ENCODE measurements at places on chromosomes 7 and 10.

- no peak for DNase-seq
These were observed 19.2 kb downstream of the ITPRIP start for GRCh38 chr10:104318810-104319741.

GRCh38 chr7:133020496-133020895 is 61.4 kb downstream of the CHCHD3 start:
- no peak for DNase-seq

- no peak for DNase-seq
These were observed 19.4 kb downstream of the MMP21 start for GRCh38 chr10:125756196-125756595.

DNA sequence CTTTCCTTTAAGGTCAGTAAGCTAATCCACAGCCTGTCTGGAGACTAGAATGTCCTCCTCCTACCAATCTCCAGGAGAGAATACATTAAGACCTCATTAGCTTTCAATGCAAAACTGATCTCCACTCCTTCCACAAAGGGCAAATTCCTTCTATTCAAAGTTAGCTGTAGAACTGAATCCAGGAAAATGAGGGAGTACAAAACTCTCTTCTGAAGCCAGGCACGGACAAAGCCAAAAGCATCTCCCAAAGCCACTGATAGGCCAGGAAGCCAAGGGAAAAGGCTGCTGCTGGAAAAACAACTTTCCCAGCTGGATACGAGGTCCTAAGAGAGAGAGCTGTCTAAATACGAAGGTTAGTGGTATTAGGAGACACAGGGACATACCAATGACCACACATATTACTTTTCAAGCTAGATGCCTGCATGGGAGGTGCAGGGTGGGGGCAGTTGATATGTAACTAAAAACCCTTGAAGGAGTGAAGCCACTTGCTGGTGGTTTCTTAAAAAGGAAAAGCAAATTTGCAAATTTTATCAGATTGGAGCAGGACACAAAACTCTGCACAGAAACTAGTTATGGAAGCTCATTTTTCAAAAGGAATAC is 43.6 kb downstream of the MKX start:
- no peak for DNase-seq

DNA sequence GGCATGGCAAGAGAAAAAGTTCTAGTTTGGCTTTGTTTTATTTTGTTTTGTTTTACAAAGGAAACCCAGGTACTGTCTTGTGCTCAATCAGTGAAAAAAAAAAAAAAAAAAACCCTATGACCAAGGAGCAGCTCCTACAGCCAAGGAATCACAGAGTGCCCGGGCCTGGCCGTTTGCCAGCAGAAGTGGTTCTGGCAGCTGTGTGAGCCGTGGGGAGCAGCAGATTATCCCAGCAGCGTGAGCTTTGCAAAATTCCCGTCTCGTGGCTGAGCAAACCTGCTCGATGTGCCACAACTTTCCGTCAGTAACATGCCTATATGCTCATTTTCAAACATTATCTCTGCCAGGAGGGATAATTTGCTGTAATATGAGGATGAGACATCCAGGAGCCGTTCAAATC is 293.7 kb downstream of the POU6F2 start:
- no peak for DNase-seq

GRCh38 chr7:152354061-152354460 is 81.7 kb downstream of the KMT2C start:
- no peak for DNase-seq

DNA sequence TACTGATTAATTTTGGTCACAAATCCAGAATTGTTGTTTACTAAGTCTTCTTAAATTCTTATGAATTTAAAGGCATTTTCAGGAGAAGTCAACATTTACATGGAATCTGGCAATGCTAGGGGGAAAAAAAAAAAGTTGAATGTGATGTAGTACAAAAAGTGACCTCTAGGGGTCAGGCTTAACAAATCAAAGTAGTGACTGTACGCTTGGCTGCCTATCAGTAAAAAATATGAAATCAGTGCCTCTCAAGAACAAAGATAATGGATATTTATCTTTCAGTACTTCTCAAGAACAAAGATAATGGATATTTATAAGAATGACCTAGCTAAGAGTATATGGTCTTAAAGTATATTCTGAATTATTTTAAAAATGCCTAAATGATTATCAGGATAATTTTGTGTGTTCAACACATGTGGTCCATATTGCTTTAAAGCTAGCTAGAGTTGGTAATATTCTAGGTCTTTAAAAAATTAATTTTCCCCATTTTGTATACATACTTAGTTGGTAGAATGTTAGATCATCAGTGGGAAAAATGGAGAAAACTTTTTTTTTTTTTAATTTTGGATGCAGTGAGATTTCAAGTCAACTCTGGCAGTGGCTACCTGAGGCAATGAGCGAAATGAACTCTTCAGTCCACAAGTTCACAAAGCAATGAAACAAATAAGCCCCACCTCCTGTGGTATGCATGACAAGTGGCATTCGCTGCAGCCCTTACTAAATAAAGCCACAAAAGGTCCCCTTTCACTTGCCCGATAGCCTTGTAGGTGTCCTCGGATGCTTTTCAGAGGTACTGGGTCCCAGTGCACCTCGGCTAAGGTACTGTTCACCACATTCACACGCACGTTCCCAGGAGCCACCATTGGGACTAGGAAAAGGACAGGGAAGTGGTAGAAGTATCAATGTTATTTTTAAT is 51.2 kb upstream of the LAMB4 start:
- no peak for DNase-seq

DNA sequence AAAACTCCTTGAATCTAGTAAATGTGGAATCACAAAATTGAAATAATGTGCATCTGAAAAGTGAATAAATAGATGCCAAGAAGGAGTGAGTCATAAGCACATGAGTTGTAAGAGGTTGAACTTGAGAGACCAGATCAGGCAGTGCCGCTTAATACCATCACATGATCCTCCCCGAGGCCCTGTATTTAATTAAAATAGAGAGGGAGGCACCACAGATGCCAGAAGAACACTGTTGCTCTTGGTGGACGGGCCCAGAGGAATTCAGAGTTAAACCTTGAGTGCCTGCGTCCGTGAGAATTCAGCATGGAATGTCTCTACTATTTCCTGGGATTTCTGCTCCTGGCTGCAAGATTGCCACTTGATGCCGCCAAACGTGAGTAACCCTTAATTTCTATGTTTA is at the start of gene GPNMB:
GPNMB (plus strand) TSS at position 221 of the 400 bp plus-strand sequence; CDS start at position 304, 83 bp downstream.
- DNase-seq = no peak

DNA sequence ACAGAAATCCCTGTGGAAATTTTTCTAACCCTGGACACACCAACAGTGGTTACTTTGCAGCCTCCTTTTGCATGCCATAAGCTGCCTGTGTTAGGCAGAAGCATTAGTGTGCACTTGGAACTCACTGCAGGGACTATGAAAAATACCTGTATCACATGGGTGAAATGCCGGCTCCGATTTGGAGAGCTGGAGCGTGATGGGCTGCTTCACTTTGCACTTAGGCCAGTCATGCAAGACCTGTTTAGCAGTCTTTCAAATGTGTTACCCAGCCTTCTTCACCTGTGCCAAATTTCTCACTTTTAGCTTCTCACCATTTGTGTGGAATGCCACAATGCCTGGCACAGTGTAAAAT is 11.3 kb downstream of the NCOA4 start:
- DNase-seq = no peak

GRCh38 chr7:156503196-156503595 is 137.4 kb upstream of the RNF32 start:
- DNase-seq = no peak

- DNase-seq = no peak
These were observed 1212.8 kb downstream of the REEP3 start for GRCh38 chr10:64733980-64734379.

GRCh38 chr7:16344927-16345326 is 76.4 kb downstream of the CRPPA start:
- DNase-seq = no peak

- no peak for DNase-seq
These were observed 39.6 kb upstream of the HSPB1 start for GRCh38 chr7:76262683-76263402.

DNA sequence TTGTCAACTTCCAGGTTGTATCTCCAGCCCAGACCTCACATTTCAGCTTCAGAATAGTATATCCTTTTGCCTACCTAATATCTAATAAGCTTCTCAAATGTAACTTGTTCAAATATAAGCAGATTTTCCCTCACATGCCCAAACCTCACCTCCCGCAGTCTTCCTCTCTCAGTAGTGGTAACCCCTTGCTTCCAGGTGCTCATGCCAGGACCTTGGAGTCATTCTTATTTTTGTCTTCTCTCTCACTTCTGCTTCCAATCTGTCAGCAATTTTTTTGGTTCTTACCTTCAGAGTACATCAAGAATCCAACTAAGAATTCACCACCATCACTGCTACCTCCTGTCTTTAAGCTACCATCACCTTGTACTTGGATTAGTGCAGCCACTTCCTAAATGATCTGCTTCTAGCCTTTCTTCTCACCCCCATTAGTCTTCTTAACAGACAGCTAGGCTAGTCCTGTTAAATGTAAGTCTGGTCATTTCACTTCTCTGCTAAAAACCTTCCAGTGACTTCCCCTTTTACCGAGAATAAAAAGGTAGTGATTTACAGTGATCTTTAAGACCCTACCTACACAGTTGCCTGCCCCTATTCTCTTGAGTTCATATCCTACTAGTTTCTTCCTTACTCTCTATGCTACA is 14.0 kb downstream of the ANKIB1 start:
- DNase-seq = no peak

DNA sequence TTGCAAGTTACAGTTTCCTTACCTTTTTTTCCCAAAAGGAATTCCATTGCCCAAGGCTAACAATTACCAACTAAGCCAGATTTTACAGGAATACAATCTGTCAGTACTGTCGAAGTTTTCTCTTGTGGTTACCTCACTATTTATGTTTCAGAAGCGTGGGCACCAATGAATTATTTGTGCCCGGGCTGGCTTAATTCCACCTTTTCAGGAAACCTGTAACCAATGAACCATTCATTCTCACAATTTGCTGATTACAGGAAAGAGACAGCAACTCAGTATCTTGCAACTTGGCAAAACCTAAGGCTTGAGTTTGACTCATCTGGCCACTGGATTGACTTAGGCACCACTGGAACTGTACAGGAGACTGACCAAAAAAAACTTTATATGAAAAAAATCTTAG is 485.6 kb downstream of the INHBA start:
- DNase-seq = no peak

DNA sequence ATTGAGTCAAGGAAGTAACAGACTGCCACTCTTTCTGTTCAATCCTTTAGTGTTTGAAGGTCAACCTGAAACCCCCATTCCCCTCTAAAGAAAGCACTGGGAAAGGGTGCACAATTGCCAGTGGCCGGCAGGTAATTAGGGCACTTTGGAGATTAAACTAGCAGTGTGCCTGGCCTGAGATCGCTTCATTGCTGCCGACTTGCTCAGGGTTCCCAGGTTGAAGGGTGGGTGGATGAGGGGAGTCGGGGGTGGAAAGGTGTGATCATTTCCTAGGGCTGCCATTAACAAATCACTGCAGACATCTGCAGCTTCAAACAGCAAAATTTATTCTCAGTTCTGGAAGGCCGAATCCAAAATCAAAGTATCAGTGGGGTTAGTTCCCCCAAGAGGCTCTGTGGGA is 16.3 kb upstream of the BTBD16 start:
- no peak for DNase-seq

DNA sequence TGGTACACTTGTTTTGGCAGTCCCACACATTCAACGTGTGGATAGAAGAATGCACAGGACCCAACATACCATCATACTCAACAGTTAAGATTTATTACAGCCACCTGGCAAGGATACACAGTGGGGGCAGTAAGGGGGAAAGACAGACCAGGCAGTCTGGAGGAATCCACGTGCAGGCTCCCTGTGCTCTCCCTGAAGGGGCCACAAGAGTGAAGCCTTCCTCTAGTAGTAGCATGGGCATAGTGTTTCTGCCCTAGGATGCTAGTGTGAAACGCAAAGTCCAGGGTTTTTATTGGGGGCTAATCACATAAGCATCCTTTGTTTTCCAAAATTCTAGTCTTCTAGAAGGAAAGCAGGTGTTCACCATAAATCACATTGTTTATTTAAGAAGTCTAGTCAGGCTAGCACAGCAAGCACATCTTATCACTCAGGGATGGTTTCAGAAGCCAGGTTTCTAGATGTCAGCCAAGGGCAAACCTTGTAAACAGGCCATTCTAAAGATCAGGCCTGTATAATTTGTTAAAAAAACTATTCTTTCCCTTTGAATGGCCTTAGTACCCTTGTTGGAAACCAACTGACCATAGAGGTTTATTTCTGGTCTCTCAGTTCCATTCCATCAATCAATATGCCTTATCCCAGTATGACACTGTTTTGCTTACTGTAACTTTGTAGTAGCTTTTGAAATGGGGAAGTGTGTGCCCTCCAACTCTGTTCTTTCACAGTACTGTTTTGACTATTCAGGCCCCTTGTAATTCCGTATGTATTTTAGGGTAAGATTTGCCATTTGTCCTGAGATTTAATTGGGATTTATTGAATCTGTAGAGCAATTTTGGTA is 12.4 kb upstream of the TFAM start:
- DNase-seq = no peak

GRCh38 chr10:89217057-89217990 is 10.2 kb upstream of the CH25H start:
- peak; percentile 40 for DNase-seq

- DNase-seq = no peak
These were observed 153.0 kb upstream of the RHOBTB1 start for GRCh38 chr10:61097026-61097425.

DNA sequence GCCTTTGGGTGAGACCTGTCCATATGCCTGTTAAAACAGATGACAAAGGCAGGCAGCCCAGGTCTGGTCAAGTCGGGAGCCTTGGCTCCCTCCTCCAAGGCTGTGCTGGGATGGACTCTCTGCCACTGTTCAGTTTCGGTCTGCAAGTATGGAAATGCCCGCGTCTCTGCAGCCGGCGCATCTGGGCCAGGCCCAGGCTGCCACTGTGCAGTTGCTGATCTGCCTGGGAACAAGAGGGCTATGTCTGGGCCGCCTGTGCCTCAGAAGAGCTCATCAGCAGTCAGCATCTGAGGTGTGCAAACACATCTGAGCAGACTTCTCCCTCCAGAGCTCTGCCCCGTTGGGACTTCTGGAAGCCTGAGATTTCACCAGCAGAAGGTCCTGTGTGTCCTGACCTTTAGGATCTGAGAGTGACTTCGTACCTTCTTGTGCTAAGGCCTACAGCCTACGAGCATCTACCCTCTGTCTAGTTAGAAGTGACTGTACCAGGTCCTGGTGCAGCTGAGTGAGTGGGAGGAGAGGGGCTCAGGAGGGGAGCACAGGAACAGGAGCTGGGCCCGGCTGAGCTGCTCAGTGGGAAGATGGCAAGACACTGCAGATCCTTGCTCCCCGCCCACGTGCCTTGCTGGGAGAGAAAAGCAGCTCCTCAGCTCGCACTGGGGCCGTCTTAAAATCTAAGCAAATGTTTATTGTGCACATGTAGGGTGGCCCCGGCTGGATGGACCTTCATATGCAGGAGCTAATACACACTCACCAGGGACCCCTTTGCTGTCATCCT is 50.9 kb downstream of the DOCK1 start:
- DNase-seq = no peak

DNA sequence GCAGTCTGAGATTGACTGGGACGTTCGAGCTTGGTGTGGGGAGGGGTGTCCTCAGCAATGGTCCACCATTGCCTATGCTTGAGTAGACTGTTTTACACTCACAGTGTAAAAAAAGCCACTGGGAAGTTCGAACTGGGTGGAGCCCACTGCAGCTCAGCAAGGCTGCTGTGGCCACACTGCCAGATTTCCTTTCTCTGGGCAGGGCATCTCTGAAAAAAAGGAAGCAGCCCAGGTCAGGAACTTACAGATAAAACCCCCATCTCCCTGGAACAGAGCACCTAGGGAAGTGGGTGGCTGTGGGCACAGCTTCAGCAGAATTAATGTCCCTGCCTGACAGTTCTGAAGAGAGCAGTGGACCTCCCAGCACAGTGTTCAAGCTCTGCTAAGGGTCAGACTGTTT is 80.3 kb downstream of the BICC1 start:
- DNase-seq = no peak
